ENCODE measurements at places on chromosomes 2 and 18.

DNA sequence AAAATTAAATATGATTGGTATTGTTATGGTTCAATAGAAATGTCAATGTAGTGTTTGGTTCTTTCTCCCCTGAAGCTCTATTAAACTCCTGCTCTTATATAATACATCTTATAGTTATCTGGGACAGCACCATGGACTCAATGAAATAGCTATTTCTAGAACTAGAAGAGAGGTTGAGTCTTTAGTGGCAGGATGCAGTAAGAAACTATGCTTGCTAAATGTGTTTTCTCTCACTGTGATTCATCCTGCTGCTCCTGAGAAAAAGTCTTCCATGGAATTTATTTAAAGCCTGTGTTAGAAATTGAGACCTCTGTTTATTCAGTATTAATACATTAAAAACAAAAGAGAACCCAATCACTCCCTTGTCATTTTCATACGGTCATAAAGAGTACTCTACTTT, 61.5 kb downstream of the G6PC2 start:
- DNase-seq: no peak

GRCh38 chr18:7157760-7158159, 40.2 kb upstream of the LAMA1 start:
- DNase-seq: no peak

DNA sequence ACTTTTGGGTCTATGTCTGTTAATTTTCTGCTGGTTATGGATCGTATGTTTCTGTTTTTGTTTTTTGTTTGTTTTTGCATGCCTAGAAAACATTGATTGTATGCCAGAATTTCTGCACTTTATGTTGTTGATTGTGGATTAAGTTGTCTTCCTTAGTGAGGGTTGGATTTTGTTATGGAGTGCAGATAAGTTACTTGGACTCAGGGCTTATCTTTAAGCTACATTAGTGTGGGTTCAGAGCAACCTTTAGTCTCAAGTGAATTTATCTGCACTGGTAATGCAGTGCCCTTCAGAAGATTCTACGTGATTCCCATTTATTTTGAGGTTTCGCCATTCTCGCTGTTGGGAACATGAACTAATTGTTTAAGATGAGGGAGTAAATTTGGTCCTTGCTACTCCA, 32.9 kb downstream of the UBR3 start:
- no peak for DNase-seq

DNA sequence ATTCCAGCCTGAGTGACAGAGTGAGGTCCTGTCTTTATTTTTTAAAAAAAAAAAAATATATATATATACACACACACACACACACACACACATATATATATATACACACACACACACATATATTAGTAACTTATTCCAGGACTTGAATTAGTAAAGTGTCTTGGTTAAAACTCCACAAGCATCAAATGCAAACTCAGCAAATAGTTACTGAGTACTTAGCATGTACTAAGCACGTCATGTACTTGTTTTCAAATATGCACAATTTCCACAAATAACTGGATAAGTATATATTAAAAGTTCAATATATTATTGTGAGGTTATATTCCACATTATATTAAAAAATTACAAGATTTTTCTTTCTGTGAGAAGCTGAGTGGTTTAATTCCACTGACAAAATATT, 304.7 kb downstream of the ZEB2 start:
- DNase-seq: no peak

DNA sequence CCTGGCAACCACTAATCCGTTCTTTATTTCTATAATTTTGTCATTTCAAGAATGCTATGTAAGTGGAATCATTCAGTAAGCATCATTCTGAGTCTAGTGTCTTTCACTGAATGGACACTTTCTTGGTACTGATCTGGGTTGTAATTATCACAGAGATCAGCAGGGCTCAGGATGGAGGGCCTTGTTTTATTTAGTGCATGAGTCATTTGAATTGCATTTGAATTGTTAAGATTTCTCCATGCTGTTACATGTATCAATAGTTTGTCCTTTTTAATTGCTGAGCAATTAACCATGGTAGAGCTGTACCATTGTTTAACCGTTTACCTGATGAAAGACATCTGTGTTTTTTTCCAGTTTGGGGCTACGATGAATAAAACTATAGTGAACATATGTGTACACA, 256.4 kb downstream of the THSD7B start:
- DNase-seq: no peak

DNA sequence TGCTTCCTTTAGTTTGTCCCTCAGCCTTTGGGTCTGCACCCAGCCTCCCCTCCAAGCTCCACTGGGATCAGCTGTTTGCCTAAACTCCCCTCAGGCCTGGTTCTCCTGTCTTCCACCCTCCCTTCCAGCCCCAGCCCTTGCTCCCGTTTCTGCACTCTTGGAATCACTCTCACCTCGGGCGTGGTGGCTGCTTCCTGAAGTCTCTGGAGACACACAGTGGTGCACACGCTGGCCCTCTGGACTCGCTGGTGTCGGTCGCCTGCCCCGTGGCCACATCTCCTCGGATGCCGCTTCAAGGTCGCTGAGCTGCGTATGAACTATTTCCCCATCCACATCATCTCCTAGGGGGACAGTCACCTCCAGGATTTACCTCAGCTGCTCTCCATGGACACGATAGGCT, 46.3 kb downstream of the PSMG2 start:
- no peak for DNase-seq

GRCh38 chr2:221529177-221529942, 42.7 kb downstream of the EPHA4 start:
- no peak for DNase-seq

GRCh38 chr2:104876606-104877570, 23.0 kb downstream of the POU3F3 start:
- DNase-seq: no peak

GRCh38 chr2:231399853-231400680, 4.6 kb downstream of the B3GNT7 start:
- no peak for DNase-seq

Measured in RKO (cell line).